ENCODE measurements at places on chromosomes 1 and 21.

DNA sequence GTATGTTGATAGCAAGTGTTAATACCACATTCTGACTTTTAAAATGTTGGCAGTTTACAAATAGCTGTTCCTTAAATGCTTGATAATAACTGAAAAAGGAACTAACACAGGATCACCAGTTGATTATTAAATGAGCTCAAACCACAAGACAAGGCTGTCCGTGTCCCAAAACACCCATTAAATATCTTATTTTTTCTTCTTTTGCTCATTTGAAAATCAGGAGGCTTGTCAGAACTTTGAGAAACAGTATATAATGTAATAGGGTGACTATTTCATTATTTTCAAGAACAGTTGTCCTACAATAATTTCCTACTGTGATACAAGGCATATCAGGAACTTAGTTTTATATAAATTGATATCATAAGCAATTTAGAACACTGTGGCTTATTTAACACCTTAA, 2.7 kb downstream of the CDKN2C start:
- no peak for DNase-seq

DNA sequence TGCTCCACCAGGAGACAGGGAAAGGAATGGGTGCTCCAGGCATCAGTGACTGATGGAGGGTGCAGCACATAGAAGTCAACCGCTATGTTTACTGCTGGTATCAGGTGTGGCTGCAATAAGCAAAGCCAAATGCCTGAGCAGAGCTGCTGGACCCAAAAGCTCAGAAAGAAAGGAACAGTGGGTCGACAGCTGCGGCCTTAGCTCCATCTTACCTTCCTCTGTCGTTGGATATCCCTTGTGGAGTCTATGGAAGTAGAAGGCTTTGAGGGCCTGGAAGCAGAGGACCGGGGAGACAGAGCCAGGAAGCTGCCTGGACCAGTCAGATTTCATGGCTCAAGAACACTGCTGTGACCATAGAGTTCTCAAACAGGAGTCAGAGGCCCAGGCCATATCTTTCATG, 45.3 kb downstream of the RIMS3 start:
- no peak for DNase-seq

DNA sequence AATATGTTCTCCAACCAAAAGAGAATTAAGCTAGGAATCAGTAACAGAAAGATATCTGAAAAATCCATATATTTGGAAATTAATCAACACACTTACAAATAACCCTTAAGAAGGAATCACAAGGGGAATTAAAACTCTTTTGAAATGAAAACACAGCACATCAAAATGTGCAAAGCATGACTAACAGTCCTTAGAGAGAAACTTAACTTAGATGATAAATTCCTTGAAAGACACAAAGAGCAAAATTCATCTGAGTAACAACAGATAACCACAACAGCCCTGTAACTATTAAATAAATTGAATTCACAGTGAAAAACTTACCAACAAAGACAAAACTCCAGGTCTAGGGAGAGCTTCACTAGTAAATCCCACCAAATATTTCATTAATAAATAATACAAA, 283.8 kb downstream of the SDCCAG8 start:
- no peak for DNase-seq

DNA sequence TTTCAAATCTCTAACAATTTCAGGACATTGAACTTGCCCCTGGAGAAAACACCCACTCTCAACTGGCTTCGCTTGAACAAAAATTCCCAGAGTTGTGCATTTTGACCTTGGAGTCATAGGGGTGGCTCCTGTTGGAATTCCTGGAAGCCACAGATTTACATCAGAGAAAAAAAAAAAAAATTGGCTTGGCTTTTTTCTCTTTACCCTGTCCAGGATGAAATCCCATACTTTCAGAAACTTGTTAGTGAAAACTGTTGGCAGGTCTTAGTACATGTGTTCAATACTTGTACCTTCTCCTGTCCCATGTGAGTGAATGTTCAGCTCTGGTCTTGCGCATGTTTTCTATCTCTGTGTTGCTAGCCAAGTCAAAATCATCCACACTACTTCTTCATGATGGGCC, 228.8 kb downstream of the TGFB2 start:
- no peak for DNase-seq

GRCh38 chr1:61255358-61255703, 173.0 kb downstream of the NFIA start:
- no peak for DNase-seq

DNA sequence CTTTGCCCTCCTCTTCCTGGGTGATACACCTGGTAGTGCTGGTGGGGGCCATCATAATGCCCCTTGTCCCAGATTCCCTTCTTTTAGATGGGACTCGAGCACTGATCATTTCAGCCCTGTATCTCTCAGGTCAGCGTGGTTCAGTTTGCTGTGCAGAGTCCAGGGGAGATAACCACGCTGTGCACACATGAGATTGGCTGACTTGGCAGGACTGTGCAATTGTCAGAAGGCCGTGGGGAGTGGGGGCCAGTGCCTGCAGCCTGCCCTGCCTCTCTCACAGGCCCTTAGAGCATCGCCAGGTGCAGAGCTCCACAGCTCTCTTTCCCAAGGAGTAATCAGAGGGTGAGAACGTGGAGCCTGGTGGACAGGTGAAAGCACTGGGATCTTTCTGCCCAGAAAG, 15.2 kb downstream of the EPHX1 start:
- no peak for DNase-seq

GRCh38 chr1:221637641-221638041, 104.2 kb downstream of the DUSP10 start:
- DNase-seq, result no peak

DNA sequence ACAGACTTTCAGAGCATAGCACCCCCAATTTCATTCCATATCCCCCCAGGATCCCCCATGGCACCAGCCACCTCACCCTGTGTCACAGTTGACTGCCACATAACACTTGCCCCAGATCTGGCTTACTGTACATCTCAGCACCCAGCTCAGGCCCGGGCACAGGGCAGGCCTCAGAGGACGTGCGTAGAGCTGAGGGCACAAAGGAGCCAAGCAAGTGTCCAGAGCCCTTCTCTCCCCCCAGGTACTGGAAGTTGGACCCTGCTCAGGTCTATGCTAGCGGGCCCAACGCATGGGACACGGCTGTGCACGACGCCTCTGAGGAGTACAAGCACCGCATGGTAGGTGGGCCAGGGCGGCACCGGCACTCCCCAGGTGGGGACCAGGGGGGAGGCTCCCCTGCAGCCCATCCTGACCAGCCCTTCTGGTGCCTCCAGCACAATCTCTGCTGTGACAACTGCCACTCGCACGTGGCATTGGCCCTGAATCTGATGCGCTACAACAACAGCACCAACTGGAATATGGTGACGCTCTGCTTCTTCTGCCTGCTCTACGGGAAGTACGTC, 8.0 kb upstream of the SYTL1 start:
- DNase-seq, result no peak

DNA sequence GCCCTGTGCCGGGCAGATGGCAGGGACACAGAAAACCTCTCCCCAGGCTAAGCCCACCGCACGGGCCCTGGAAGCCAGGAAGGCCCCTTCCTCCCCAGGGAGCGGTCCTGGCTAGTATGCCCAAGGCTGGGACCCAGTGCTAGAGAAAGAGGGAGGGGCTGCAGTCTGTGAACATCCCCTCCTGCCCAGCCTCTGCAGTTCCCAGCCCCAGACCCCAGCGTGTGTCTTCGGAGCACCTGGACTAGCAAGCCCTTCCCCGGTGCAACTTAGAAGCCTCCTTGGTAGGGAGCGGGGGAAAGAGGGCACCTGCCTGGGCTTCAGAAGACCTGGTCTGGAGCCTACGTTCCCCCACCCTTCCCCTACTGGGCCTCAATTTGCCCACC, 2.1 kb downstream of the PLEKHG5 start:
- no peak for DNase-seq

GRCh38 chr1:229940684-229941083, 126.4 kb upstream of the GALNT2 start:
- DNase-seq, result no peak

DNA sequence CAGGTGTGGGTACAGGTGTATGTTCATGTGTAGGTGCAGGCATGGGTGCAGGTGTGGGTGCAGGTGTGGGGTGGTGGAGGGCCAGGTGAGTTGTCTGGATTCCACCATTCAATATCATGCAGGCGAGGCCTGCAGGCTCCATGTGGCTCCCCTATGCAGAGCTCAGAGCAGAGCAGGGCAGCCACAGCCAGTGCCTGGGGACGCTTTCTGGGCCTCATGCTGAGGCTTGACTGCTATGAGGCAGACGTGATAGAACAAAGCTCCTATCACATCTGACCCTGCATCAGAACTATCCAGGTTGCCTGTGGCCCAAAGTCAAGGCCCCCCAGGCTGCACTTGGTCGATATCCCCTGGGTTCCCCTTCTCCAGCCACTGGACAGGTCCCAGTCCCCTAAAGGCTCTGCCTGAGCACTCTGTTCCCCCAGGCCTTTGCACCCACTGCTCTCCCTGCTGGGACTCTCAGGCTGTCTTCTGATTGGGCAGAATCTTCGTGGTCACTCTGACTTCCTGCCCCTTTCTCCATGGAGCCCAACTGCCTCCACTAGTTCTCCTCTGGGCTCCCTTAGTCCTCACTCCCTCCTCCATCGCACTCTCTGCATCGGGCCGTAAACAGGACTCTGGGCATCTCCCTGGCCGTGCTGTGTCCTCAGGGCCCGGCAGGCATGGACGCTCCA, 78.6 kb upstream of the ACTL8 start:
- DNase-seq, result no peak

Data from mesothelial cell of epicardium (in vitro differentiated cells).